ENCODE measurements at places on chromosomes 7 and 10. TPM values are rescaled to one million over a fixed set of nuclear protein-coding genes. Genes with fewer than 3 reads are reported as not detected.
A peak's percentile ranks its signal among the peaks of the same experiment; 100 is the strongest.

The C10orf71 gene
- not detected for total RNA-seq

The GIMAP1 gene
- total RNA-seq: 18.8 TPM

GRCh38 chr7:14685167-14685566, 217.4 kb downstream of the DGKB start:
- no peak overlapping the region for H3K27ac ChIP-seq
- H3K4me1 ChIP-seq: no peaks in the 10 kb centered on the region
- H3K36me3 ChIP-seq: no peaks in the 10 kb centered on the region

DNA sequence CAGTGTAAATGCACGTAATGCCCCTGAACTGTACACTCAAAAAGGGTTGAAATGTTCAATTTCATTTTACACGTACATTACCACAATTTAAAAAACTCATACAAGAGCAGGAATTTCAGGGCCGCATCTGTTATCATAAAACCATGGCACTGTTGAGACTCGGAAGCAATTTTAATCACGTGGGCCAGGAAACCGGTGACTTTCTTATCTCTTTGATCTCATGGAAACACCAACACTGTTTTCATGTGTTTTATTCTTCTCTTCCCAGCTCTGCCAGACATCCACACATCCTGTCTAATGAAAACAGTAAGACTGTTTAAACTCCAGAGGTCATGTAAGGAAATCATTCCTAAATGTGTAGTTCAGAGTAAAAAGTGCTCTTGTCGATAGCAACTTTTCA, 35.9 kb downstream of the PTPRE start:
- no peaks in the 10 kb centered on the region for H3K36me3 ChIP-seq
- DNase-seq: no peak
- H3K4me3 ChIP-seq: no peak overlapping the region
- H3K4me1 ChIP-seq: peaks cover 16% of the 10 kb centered on the region
- H3K27me3 ChIP-seq: no peaks in the 10 kb centered on the region
- no peak overlapping the region for H3K27ac ChIP-seq

GRCh38 chr10:105691811-105692210, 1050.7 kb downstream of the SORCS3 start:
- H3K4me3 ChIP-seq: no peak overlapping the region
- no peak for DNase-seq
- H3K27ac ChIP-seq: no peak overlapping the region
- H3K27me3 ChIP-seq: no peaks in the 10 kb centered on the region
- no peaks in the 10 kb centered on the region for H3K36me3 ChIP-seq

DNA sequence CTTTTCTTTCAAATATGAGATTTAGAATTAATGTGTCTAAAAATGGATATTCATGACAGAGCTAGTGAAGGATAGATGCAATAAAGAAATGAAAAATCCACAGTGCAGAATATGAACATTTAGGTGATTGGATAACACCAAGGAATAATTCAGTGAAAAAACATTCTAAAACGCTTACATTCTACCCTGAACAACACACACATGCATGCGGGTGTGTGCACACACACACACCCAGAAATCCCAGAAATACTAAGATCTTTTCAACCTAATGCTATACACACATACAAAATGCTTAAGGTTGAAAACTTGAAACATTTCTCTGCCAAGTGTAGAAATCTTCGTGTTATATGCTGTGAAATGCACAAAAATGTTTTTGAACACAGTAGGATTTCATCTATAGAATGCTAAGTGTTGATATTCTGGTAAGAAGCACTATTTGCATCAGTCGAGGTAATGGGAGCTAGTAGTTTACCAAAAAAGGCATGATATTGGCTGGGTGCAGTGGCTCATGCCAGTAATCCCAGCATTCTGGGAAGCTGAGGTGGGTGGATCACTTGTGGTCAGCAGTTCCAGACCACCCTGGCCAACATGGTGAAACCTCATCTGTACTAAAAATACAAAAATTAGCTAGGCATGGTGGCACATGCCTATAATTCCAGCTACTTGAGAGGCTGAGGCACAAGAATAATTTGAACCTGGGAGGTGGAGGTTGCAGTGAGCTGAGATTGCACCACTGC, 600.6 kb downstream of the PHTF2 start:
- DNase-seq: no peak
- H3K27ac ChIP-seq: no peak overlapping the region
- H3K27me3 ChIP-seq: no peaks in the 10 kb centered on the region
- H3K4me1 ChIP-seq: no peaks in the 10 kb centered on the region
- H3K4me3 ChIP-seq: no peak overlapping the region

DNA sequence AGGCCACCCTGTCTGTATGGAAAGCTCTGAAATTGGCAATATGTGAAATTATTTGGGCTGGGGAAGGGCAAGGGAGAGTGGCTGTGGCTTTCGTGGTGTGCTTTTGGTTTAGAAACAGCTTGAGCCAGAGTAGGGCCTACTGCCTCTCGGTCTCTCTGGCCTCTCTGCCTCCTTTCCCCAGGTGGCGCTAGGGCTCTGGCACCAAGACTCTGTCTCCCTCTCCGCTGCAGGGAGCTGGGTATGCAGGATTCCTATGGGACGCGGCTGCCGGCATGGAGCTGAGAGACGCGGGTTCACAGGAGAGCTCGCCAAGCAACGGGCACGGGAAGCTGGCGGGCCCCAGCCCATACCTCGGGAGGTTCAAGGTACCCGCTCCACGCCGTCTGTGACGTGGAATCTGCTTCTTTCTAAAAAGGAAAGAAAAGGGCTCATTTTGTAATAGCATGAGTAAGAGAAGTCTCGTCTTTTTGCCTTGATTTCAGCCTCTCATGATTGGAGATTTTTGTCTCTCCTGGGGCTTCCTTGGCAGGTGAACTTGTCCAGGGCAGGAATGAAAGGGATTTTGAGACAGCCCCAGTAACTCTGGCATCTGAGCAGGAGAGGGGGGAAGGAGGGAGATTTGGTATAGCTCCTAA, 105.1 kb upstream of the ANLN start:
- H3K27me3 ChIP-seq: no peaks in the 10 kb centered on the region
- DNase-seq: no peak
- H3K36me3 ChIP-seq: no peaks in the 10 kb centered on the region
- H3K4me1 ChIP-seq: peaks cover 56% of the 10 kb centered on the region
- no peak overlapping the region for H3K4me3 ChIP-seq
- H3K27ac ChIP-seq: no peak overlapping the region

The SFTPA1 gene
- total RNA-seq: 10,352 TPM

DNA sequence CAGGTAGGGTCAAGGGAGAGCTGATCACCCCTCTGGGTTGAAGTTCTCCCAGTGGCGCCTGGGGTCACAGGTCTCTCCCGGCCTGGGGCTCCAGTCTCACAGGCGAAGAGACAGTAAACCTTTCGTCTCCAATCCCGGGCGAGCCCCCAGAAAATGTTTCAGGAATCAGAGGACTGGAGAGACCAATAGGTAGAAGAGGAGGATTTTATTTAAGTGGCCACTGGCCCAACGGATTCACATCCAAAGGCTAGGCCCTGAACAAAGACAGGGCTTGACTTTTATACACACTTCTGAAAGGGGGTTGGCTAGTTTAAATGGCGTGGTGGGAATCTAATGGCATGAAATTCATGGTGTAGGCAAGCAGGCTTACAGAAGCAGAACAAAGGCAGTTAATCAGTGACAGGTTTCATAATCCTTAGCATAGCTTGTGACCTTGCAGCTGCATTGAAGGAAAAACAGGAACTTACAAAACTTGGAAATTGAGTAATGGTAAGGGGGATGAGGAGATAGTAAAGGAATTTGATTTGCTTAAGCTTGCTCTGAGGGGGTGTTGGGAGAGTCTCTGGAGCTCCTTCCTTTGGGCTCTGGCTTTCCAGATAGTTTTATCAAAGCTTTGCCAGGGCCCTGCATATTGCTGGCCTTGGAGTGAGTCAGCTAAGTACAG, 105.5 kb downstream of the TRIM24 start:
- H3K27ac ChIP-seq: peak overlapping the region; percentile 61
- H3K4me3 ChIP-seq: no peak overlapping the region
- H3K27me3 ChIP-seq: no peaks in the 10 kb centered on the region
- H3K36me3 ChIP-seq: peaks cover 65% of the 10 kb centered on the region
- no peak for DNase-seq

The GDF10 gene
- total RNA-seq: 14.5 TPM

- no peaks in the 10 kb centered on the region for H3K36me3 ChIP-seq
- no peak for DNase-seq
- H3K27ac ChIP-seq: no peak overlapping the region
- no peaks in the 10 kb centered on the region for H3K4me1 ChIP-seq
- H3K4me3 ChIP-seq: no peak overlapping the region
Measured at GRCh38 chr7:157897681-157898080, 560.9 kb downstream of the DNAJB6 start.

DNA sequence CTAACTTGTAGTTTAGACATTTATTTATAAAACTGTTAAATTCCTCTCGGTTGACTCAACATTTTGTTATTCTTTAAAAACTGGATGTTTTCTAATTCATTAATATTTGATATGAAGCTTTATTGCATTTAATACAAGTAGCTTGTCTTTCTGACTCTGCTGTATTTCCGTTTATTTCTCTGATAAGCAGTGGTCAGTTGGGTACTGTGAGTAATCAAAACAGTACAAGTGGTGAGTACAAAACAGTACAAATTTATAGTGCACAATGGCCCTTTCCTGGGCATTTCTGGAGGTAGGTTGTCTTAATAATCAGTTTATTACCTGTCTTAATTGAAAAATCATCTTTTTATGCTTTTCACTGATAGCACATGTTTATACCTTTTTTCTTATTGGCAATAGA, 182.7 kb downstream of the CCSER2 start:
- peaks cover 7% of the 10 kb centered on the region for H3K4me1 ChIP-seq
- no peaks in the 10 kb centered on the region for H3K27me3 ChIP-seq
- no peak overlapping the region for H3K4me3 ChIP-seq
- no peak overlapping the region for H3K27ac ChIP-seq
- peaks cover 28% of the 10 kb centered on the region for H3K36me3 ChIP-seq
- no peak for DNase-seq

DNA sequence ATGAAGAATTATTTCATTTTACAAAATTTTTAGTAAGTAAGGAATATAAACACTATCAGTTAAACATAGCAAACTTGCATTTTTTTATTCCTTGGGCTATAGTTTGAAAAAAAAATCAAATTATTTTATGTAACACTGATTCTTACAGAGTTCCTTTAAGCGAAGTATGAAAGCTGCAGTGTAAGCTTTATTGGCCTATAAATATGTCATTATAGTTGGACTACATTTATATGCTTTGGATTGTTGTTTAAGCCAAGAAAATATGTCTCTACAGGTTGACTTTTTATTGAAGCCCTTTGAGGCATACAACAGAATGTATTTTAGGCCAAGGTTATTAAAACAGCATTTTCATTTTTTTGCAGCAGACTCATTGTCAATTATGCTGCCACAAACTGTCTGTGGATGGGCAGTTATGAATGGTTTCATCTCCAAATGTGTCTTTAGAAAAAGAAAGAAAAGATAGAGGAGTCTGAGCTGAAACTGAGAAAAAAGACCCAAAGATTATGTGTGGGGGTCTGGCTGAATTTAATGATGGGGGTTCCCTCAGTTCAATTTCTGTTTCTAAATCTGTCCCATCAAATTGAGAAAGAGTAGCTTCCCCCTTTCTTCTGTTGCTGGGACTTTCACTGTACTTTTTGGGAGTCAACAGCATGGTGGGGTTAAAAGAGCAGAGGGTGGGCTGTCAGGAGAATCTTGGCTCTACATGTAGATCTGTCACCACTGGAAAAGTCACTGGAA, 43.1 kb downstream of the ARID5B start:
- H3K27ac ChIP-seq: no peak overlapping the region
- DNase-seq: no peak
- H3K4me1 ChIP-seq: peaks cover 49% of the 10 kb centered on the region

The GIMAP4 gene
- 95.7 TPM for total RNA-seq

The PNLIP gene
- not detected for total RNA-seq
